ENCODE measurements at places on chromosomes 7 and 10. TPM values are rescaled to one million over a fixed set of nuclear protein-coding genes. Genes with fewer than 3 reads are reported as not detected.

- DNase-seq, result peak; percentile 40
Measured at GRCh38 chr7:24722386-24723177, 34.7 kb downstream of the GSDME start.

The VCL gene
- 216 TPM for total RNA-seq

GRCh38 chr10:129598413-129598812 lies 131.4 kb downstream of the MGMT start:
- no peak for DNase-seq

DNA sequence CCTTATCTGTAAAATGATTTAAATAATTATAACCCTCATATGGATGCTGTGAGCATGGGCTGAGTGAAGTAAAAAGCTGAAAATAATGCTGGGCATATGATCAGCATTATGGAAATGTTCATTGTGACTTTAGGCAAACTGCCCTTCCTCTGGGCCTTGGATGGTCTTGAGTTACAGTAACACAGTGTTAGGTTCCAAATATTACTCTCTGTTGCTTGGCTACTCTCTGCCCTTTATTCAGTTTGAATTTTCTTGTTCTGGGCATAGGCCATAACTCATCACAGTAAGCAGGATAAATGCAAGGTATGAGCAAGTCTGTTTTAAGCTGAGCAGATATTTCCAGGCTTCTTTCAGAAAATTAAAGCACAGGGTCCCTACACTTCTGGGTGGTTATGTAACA lies 868.0 kb downstream of the KCNMA1 start:
- DNase-seq, result no peak

GRCh38 chr10:130177250-130177649 lies 41.1 kb downstream of the GLRX3 start:
- no peak for DNase-seq

DNA sequence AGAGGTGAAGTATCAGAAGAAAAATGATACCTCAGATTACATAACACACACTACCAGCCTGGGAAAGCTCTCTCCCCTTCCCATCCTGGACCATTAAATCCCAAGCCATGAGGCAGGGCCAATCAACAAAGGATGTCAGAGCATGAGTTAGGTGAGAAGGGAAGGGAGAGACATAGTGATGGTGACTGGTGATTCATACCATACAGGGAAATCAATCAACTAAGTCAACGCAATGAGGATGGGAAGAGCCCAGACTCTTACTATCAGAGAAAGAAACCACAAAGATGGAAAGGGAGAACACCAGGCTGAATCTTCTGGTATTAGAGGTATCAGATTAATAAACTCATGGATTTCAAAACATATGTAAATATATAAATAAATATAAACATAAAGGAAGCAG lies 185.4 kb downstream of the KMT2E start:
- DNase-seq, result no peak

- DNase-seq, result no peak
Measured at GRCh38 chr10:3068968-3069737, 1.8 kb downstream of the PFKP start.

DNA sequence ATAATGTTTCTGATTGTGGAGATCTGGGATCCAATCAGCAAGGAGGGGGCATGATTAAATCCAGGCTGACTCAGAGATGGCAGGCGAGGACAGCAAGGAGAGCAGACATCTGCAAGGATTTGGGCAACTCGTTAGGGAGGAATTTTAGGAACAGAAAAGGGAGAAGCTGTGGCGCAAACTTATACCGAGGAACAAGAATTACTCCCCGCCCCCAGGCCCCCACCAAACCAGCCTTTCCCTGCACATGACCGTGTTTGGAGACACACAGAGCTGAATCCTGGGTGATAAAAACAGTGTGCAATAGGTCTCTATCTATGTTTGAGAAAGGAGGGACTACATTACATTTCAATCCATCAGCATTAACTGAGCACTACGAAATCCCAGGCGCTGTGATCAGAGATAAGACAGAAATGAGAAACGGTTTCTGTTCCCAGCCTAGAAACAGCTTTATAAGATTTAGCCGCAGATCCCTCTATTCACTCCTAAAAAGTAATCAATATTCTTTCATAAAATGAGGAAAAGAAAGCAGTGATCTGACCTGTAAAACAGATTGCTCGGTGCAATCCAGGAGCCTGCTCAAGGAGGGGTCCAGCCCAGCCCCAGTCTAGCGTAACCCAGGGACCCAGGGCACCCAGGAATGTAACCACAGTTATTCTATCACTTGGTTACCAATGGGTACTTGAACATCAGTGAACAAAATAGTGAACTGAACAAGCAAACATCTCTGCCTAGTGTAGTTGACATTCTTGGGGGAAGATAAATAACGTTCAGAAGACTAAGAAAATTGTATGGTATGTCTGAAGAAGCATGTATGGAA lies 37.2 kb upstream of the RAPGEF5 start:
- DNase-seq, result no peak

The METTL27 gene
- 3.1 TPM for total RNA-seq

GRCh38 chr7:73885975-73886798 lies 25.2 kb downstream of the TMEM270 start:
- peak; percentile 71 for DNase-seq

GRCh38 chr7:6332386-6332785 lies 60.0 kb upstream of the CYTH3 start:
- no peak for DNase-seq

DNA sequence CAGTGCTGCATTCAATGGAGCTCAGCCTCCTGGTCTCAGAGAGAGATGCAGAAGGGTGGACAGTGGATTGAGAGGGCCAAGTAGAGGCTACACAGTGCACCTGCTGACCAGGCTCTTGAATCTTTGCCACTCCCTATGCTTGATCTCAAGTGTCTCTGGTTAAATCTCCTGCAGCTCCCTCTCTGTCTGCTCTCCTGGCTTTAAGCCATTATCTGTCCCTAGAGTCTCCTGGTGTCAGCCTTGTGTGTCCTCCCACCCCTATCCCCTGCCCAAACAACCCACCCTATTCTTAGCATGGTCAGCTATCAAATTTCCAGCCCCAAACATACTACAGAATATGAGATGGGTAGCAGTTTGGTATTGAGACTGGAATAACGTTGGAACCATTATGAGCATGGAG lies 479.3 kb upstream of the CELF2 start:
- DNase-seq, result no peak

DNA sequence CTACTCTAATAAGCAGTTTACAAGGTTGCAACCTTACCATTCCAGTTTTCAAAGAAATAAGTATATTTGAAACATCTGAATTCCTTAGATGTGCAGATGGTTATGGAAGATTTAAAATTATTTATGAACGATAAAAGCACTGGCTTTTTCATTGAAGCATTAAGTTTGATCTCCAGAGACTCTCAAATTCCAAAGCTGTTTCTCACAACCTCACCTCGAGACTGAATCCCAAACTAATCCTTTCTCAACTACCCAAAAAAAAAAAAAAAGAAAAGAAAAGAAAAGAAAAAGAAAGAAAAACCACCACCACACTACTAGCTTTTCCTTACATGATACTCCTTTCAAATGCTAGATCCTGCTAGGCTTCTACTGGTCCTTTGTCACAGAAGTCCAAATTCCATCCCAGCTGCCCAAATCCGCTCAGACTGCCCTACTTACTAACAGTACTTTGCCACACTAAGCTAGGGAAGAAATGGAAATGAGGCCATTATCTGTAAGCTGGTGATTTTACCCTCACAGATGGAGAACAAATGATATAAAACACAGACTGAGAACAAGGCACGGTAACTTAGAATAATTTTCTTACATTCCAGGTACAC lies 100.6 kb upstream of the CDK1 start:
- DNase-seq, result no peak

DNA sequence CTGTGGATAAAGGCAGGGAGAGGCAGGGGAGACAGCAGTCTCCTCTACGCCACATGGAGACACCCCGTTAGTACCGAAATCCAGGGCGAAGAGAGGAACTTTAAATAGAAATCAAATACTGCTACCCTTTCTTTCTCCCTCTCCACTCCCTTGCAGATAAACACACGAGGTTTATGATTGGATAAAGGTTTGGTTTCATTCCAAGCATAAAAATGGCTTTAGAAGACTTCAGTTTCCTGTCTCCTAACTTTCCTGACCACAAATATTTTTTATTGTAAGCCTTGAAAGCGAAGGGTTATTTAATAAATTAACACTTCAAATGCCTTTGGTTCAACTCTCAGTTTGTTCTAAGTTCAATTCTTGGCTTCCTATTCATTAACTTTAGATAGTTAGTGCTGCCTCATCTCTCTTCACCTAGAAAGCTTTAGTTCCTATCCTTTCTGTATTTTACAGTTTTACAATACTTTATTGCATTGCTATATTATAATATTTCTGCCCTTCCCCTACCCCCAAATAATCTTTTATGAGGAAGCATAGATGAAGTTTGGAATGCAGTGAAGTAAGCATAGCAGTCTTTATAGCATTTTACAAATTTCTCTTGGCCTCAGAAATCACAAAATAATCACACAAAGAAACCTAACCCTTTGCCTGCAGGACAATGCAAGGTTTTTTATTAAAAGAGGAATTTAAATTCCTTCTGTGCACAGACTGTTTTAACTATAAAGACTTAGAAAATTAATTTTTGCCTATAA lies 31.5 kb upstream of the ARID5B start:
- DNase-seq, result no peak

GRCh38 chr10:88880282-88881076 lies 434 bp downstream of the STAMBPL1 start:
- DNase-seq, result peak; percentile 82

GRCh38 chr10:58645416-58646146 lies 132.9 kb downstream of the BICC1 start:
- no peak for DNase-seq

- no peak for DNase-seq
Measured at GRCh38 chr7:22137026-22137425, 191.3 kb upstream of the CDCA7L start.

- DNase-seq, result no peak
Measured at GRCh38 chr10:92816091-92816531, 32.2 kb upstream of the EXOC6 start.

The SERPINE1 gene
- total RNA-seq, result 6.6 TPM

GRCh38 chr10:104268405-104268712 lies 625 bp upstream of the GSTO2 start:
- DNase-seq, result no peak

DNA sequence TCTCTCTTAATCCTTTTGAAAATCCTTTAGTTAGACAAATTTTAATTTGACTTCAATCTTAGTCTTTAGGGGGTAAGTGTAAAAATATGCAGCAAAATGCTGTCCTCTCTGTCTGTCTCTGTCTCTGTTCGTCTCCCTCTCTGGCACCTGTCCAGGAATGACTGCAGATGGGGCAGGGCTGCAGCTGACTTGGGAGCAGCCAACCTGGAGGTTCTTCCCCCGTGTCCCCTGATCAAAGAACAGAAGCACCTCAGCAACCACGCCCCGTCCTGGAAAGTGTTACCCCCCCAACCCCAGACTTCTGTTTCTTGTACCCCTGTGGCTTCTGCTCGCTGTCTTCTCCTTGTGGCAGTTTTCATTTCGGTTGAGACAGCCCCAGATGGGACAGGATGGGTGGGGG lies 141.6 kb upstream of the NPS start:
- no peak for DNase-seq

DNA sequence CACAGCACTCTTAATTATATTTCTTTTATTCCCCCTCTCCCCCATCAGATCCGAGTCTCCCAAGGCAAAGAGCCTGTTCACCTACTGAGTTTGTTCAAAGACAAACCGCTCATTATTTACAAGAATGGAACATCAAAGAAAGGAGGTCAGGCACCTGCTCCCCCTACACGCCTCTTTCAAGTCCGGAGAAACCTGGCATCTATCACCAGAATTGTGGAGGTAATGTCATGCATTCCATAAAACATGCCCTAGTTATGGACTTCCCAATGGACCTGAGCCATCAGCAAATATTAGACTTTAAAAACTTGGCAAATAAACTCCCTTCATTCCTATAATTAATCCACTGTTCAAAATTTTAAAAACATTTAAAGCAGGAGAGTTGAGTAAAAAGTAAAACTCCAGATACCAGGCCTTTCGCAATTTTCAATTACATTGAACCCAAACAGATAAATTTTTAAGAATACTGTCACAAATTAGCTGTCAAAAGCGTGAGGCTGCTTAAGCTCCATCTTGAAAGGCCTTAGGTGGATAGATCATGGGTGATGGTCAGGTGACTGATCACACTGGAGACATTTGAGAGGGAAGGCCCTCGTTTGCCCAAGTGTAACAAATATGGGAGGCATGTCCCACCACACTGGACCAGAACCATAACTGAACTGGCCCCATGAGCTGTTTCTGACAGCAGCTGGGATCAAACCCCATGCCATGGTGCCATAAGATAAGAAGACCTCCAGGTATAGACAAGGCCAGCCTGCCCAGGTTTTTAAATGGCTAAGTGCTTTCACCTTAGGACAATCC lies 46.9 kb upstream of the ARL4A start:
- no peak for DNase-seq

GRCh38 chr10:22341190-22341925 lies 3.9 kb upstream of the SPAG6 start:
- DNase-seq, result no peak

DNA sequence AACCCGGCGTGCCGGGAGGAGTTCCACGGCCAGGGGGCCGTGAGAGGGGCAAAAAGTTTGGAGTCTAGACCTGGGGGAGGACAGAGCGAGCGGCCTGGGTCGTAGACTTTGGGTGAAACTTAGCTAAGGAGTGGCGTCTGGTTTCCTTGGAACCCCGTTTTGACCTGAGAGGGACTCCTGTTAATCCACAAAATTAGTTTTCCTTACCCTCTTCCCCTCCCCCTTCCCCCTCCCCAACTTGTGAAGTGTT lies 574 bp downstream of the MARCHF5 start:
- DNase-seq, result no peak

- DNase-seq, result no peak
Measured at GRCh38 chr7:92824450-92824849, 11.9 kb downstream of the CDK6 start.

GRCh38 chr10:15118615-15119014 lies 21.5 kb downstream of the RPP38 start:
- DNase-seq, result no peak

- DNase-seq, result no peak
Measured at GRCh38 chr10:35641676-35642034, 441 bp downstream of the FZD8 start.

The PAPSS2 gene
- total RNA-seq, result 96.4 TPM
